Naive thymus-derived CD4-positive, alpha-beta T cell (primary cell): ENCODE measurements at places on chromosomes 6 and 20.

GRCh38 chr6:138115877-138116660 lies 8.8 kb upstream of the PERP start:
- no peak overlapping the region for H3K4me3 ChIP-seq
- H3K27ac ChIP-seq: no peak overlapping the region
- H3K27me3 ChIP-seq: no peaks in the 10 kb centered on the region
- H3K4me1 ChIP-seq: no peaks in the 10 kb centered on the region
- peak; percentile 64 for DNase-seq

- no peak overlapping the region for H3K4me3 ChIP-seq
- no peaks in the 10 kb centered on the region for H3K36me3 ChIP-seq
- no peak overlapping the region for H3K27ac ChIP-seq
- no peaks in the 10 kb centered on the region for H3K4me1 ChIP-seq
- no peak for DNase-seq
- no peaks in the 10 kb centered on the region for H3K27me3 ChIP-seq
Observed at GRCh38 chr6:167851370-167851952, 24.8 kb downstream of the AFDN start.

GRCh38 chr6:139296927-139297326 lies 5.1 kb upstream of the TXLNB start:
- no peak for DNase-seq
- no peaks in the 10 kb centered on the region for H3K27me3 ChIP-seq
- peaks cover 24% of the 10 kb centered on the region for H3K4me1 ChIP-seq
- H3K4me3 ChIP-seq: no peak overlapping the region
- H3K36me3 ChIP-seq: no peaks in the 10 kb centered on the region

DNA sequence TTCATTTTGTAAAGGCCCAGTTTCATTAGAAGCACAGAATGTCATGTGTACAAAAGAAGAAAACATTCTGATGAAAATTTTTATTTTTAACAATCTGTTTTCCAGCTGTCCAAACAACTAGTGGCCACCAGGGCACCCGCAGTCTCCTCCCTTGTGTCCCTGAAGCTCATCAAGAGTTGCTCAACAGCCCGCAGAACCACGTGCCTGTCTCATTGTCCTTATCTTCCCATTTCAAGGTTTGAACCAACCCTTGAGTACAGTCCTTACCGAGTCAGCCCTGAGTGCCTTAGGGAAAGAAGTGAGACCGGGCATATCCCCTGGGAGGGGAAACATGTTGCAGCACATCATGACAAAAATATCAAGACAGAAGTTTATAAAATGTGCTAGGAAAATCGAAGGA lies 15.9 kb upstream of the ZNF133 start:
- H3K4me1 ChIP-seq: no peaks in the 10 kb centered on the region
- no peaks in the 10 kb centered on the region for H3K36me3 ChIP-seq
- no peaks in the 10 kb centered on the region for H3K27me3 ChIP-seq
- no peak for DNase-seq
- no peak overlapping the region for H3K4me3 ChIP-seq

DNA sequence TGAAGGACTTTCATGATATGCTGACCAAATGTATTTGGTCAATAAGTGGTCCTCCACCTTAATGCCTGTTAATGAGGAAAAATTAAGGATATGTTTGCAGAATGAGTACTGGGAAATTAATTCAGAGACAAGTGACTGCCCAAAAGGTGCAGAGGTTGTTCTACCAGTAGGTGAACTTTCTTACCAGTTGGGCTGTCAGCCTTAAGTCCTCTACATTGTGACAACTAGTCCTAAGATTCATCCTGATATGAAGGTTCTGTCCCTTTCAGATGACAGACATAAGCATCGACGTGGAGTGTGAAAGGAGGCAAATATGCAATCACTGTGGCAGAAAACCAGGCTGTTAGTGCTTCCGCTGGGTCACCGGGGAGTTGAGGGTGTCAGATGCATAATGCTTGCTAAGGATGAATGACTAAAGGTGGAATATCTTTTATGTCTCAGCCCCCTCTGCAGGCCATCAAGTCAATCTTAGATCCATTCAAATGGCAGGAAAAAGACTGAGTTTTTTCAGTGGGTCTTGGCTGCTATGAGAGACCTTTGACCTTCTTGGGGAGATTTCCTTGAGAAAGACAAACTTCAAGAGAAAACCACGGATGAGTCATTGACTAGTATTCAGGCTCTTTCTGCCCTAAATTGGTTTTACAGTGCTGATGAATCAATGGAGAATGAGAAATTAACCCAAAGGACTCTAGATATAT lies 226.0 kb downstream of the TPBG start:
- no peak for DNase-seq
- H3K4me1 ChIP-seq: no peaks in the 10 kb centered on the region
- H3K4me3 ChIP-seq: no peak overlapping the region
- H3K36me3 ChIP-seq: no peaks in the 10 kb centered on the region
- H3K27ac ChIP-seq: no peak overlapping the region

GRCh38 chr20:60395991-60396390 lies 437.8 kb downstream of the CDH26 start:
- H3K4me3 ChIP-seq: no peak overlapping the region
- no peaks in the 10 kb centered on the region for H3K36me3 ChIP-seq

DNA sequence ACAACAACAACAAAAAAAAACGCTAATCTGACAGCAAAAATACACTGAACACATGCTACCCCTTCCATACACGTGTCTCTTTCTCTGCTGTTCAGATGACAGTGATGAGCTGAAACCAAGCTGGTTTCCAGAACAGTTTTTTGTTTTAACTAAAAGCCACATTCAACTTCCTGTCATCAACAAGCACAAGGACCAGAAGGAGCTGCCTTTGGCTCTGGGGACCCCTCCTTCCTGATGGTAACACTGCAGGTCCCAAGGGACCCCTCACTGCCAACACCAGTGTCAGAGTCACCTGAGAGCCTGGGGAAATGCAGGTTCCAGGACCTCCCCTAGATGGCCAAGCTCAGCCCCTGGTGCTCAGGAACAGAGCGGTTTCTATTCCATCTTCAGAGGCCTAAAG lies 6.0 kb downstream of the CST7 start:
- H3K36me3 ChIP-seq: peaks cover 29% of the 10 kb centered on the region
- no peaks in the 10 kb centered on the region for H3K27me3 ChIP-seq
- H3K27ac ChIP-seq: no peak overlapping the region
- H3K4me3 ChIP-seq: no peak overlapping the region

GRCh38 chr20:57661746-57662455 lies 41.7 kb upstream of the ZBP1 start:
- H3K36me3 ChIP-seq: no peaks in the 10 kb centered on the region
- peaks cover 13% of the 10 kb centered on the region for H3K4me1 ChIP-seq
- DNase-seq: no peak
- no peak overlapping the region for H3K27ac ChIP-seq
- H3K27me3 ChIP-seq: no peaks in the 10 kb centered on the region

GRCh38 chr6:32254761-32255198 lies 30.9 kb upstream of the NOTCH4 start:
- H3K4me3 ChIP-seq: peak overlapping the region; percentile 6
- H3K27ac ChIP-seq: no peak overlapping the region
- no peaks in the 10 kb centered on the region for H3K27me3 ChIP-seq
- no peaks in the 10 kb centered on the region for H3K4me1 ChIP-seq
- no peak for DNase-seq

DNA sequence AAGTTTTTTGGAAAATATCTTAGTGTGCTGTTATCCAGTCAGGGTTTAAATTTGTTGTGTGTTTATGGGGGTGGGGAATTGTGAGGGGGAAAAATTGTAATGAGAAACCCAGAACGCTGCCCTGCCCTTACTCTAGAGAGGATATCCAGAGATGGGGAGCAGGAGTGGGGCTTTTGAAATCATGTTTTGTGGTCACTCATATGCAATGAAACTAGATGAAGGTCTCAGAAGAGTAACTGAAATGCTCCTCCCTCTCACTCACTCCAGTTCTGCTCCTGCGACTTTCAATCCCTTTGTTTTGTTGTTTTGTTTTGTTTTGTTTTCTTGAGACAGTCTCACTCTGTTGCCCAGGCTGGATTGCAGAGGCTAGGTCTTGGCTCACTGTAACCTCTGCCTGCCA lies 100.0 kb downstream of the CRYBG1 start:
- H3K36me3 ChIP-seq: no peaks in the 10 kb centered on the region
- DNase-seq: no peak

GRCh38 chr6:53056273-53056672 lies 8.9 kb upstream of the FBXO9 start:
- DNase-seq: no peak
- no peaks in the 10 kb centered on the region for H3K27me3 ChIP-seq
- no peak overlapping the region for H3K4me3 ChIP-seq
- peaks cover 7% of the 10 kb centered on the region for H3K36me3 ChIP-seq
- no peak overlapping the region for H3K27ac ChIP-seq
- peaks cover 23% of the 10 kb centered on the region for H3K4me1 ChIP-seq

GRCh38 chr6:34586327-34587040 lies 30.4 kb upstream of the SPDEF start:
- DNase-seq: no peak
- H3K4me1 ChIP-seq: no peaks in the 10 kb centered on the region
- H3K4me3 ChIP-seq: no peak overlapping the region

DNA sequence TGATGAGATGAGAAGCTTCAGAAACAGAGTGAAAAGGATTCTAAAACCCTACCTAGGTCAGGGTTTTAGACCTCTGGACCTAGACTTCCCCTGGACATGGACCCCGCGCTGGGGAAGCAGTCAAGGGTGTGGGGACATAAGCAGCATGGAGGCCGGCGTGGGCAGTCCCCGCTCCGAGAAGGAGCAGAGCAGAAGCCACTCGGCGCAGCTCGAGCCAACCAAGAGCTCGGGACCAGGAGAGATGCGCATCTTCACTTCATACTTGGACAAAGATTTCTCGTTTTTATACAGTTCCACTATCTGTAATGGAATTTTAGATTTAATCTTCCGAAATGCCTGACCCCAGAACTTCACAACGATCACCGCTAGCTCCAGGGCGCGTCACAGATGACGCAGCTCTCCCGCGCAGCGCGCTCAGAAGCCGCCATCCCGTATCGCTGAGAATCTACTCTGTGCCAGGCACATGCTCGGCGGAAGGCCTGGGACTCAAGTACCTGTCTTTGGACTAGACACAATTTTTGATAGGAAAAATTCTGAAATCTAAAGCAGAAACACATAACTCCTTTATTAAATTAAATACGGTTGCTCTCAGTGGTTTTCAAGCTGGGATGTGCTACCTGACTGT lies 60.3 kb downstream of the WDR27 start:
- DNase-seq: no peak
- no peak overlapping the region for H3K27ac ChIP-seq
- H3K27me3 ChIP-seq: no peaks in the 10 kb centered on the region
- peaks cover 8% of the 10 kb centered on the region for H3K36me3 ChIP-seq
- H3K4me1 ChIP-seq: no peaks in the 10 kb centered on the region

DNA sequence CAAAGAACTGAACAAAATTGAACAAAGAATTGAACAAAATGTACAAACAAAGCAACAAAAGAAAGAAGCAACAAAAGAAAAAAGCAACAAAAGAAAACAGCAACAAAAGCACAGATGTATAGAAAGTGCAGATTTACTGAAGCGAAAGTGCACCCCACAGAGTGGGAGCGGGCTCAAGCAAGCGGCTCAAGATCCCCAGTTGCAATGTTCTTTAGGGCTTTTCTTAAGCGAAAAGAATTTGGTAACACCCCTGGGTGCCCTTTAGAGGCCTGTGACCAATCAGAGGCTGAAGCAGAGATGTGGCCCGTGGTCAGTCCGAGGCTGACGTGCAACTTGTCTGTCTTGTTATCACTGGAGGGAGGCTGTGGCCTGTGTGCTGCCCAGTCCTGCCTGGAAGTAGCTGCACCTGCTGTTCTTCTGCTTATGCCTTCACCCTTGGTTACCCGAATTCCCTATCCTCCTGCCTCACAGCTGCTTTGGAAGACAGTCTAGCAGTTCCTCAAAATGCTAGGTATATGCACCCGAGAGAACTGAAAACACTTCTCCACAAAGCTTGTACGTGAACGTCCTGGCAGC lies 13.2 kb upstream of the KIF25 start:
- H3K27ac ChIP-seq: no peak overlapping the region
- H3K4me3 ChIP-seq: no peak overlapping the region
- H3K27me3 ChIP-seq: no peaks in the 10 kb centered on the region
- DNase-seq: no peak
